ENCODE measurements at places on chromosomes 12 and 14.

DNA sequence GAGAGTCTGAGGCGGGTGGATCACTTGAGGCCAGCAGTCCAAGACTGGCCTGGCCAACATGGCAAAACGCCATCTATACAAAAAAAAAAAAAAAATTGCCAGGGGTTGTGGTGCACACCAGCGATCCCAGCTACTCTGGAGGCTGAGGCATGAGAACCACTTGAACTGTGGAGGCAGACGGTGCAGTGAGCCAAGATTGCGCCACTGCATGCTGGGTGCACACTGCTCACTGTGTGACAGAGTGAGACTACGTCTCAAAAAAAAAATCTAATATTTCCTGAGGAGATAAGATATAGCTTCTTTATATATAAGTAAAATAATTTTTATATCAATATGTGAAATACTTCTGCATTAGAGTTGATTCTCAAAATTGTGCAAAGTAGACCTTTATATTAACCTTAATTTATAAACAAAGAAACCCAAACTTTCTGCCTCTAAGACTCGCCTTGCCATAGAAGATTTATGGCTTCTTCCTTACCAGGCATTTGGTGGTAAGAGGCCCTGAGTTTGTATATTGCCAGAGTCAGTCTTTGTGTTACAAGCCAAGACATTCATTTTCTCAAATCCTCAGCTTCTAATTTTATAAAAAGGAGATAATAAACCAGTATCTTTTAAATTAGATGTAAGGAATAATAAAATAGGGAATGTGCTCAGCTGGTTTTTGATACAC, 1226.7 kb downstream of the FLRT2 start:
- DNase-seq: no peak

- no peak for DNase-seq
Observed at GRCh38 chr12:89384050-89384758, 31.9 kb upstream of the DUSP6 start.

DNA sequence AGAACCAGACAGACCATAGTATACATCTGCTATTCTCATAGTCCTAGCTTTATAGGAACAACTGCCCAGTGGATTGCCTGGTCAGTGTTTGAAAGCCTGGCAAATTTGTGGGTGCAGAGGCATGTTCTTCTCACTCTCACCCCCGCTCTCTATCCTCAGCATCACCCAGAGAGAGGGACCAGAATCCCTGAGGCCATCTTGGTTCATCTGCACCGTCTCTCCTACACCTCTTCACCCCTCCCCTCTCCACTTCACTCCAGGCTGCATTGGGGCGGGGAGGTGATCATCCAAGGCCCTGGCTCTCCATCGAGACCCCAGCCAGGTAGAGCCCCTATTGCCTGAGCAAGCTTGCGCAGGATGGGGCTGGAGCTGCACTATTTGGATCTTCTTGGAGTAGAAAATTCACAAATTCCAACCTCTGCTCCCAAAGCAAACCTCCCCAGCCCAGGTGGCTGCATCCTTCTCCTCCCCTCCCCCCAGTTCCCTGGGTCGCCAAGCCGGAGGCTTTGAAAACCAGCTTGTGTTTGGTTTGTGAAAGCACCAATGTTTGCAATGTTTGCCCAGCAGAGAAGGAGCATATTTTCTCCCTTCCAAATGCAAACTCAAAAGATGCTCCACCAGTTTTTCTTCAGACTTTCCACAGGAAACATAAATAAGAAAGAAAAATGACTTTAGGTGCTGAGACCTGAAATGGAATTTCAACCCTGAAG, 18.6 kb upstream of the COL2A1 start:
- no peak for DNase-seq

DNA sequence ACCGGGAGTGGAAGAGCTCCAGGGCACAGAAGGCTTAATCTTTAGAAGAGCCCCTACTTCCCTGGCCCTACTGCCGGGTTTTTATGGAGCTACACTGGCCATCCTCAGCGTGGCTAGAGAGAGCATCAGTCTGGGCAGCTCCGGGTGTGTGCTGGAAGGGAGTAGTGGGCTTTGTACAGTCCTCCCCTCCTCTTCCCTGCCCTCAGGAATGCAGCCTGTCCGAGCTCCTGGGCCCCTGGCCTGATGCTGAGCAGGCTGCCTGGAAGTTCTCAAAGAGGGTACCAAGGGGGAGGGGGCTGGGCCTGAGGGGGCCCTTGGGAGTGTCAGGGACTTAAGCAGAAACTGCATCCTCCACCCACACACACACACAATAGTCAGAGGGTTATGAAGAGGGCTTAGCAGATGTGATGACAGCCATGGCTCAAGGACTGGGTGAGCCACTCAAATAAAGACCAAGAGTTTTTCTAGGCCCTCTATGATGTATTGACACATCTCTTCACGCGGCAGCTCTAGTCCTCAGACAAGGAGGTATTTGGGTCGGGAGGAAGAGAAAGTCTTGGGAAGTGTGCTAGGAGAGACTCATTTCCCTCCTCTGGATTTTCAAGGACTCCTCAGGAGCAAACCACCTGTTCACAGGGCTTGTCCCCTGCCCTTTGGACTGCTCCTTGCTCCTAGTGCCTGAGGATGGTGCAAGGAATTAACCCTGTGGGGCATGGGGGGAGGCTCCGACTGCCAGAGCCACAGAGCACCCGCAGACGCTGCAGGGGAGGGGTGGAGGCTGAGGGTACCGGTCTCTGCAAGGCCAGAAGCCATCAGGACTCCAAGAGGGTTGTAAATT, 16.5 kb upstream of the FIGNL2 start:
- DNase-seq: no peak

GRCh38 chr14:93114068-93114710, 1.5 kb downstream of the ITPK1 start:
- DNase-seq: no peak

DNA sequence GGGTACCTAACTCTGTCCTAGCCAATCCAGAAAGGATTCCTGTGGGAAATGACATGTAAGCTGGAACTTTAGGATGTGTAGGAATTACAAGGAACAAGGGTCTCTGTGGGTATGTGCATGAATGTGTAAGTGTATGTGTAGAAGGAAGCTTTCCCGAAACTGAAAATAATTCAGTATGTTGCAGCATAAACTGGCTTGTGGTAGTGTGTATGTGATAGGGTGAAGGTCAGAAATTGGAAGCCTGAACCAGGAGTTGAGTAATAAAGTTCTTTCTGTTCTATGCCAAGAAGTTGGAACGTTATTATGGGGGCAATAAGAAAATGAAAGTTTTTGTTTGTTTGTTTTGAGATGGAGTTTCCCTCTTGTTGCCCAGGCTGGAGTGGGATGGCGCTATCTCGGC, 323.1 kb upstream of the KITLG start:
- DNase-seq: no peak

DNA sequence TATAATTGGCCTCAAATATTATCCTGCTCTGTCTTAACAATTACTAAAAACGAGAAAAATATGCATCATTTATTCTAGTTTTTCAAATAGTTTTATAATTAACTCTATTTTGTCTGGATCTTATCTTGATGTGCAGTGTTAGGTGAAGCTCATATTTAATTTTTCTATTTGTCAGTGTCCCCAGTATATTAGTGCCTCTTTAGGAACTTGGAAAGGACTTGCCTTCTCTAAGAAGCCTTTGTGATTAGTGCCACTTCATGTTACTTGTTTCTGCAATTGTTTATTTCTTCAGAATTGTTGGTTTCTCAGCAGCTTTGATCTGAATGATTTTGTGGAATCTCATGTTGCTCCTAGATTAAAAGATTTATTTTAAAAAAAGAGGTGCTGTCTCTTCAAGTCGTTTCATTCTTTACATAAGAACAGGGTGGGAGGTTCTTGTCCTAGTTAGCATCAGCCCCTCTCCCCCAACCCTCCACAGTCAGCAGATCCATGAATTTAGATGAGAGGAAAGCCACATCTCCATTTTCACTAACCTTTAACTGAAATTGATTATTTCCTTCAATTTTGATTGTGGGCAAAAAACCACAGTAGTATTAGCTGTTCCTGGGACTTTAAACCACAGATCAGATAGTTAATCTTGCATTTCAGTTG, 434.4 kb downstream of the RAD51B start:
- DNase-seq: no peak

GRCh38 chr12:122891661-122892525, 4.0 kb downstream of the VPS37B start:
- DNase-seq: no peak

GRCh38 chr12:3681595-3682061, 71.3 kb downstream of the CRACR2A start:
- DNase-seq: no peak

GRCh38 chr12:92096346-92097136, 49.1 kb downstream of the BTG1 start:
- no peak for DNase-seq

DNA sequence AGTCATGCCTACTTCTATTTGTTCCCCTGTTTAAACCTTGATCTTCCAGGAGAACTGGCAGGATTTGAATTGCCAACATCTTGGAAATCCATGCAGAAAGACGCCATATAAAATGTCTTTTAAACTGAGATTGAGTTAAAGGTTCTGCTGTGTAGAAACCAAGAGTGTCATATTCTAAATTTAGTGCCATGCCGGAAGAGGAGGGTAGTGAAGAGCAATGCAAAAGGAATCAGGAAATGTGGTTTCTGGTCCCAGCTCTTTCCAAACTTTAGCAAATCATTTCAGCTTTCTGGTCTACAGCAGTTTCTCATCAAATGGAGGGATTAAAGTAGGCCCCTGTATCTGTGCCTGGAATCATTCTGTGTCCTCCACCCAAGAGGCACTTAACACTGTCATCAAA, 85.7 kb downstream of the BTG1 start:
- no peak for DNase-seq

- no peak for DNase-seq
Observed at GRCh38 chr12:15858353-15858752, 23.8 kb upstream of the STRAP start.

- DNase-seq: peak; percentile 58
Observed at GRCh38 chr12:7609495-7609894, 56.2 kb downstream of the APOBEC1 start.

DNA sequence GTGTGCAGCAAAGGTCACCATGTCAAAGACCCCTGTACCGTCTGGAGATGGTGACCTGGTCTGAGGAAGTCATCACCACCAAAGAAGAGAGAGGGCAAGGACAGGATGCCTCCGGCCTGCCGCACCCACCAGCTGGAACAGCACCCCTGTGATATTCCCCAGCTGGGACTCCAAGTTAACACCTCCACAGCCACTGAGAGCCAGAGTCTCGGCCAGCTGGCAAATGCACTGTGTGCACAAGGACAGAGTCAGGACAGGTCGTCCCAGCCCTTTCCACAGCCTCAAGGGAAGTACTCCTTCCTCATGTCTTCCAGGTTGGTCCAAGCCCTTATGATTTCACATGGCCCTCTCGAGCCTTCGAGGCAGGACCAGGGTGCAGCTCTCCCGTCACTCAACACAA, 19.3 kb upstream of the FKBP4 start:
- no peak for DNase-seq

DNA sequence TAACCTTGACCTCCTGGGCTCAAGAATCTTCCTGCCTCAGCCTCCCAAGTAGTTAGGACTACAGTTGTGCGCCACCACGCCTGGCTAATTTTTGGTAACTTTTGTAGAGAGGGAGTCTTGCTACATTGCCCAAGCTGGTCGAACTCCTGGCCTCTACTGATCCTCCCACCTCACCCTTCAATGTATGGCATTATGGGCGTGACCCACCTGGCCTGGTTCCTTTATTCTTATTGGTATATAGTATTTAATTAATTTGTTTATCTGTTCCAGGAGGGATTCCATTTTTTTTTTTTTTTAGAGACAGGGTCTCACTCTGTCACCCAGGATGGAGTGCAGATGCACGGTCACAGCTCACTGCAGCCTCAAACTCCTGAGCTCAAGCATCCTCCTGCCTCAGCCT, 40.9 kb upstream of the EAPP start:
- no peak for DNase-seq

GRCh38 chr12:79689061-79689476, 1.7 kb downstream of the PAWR start:
- no peak for DNase-seq

DNA sequence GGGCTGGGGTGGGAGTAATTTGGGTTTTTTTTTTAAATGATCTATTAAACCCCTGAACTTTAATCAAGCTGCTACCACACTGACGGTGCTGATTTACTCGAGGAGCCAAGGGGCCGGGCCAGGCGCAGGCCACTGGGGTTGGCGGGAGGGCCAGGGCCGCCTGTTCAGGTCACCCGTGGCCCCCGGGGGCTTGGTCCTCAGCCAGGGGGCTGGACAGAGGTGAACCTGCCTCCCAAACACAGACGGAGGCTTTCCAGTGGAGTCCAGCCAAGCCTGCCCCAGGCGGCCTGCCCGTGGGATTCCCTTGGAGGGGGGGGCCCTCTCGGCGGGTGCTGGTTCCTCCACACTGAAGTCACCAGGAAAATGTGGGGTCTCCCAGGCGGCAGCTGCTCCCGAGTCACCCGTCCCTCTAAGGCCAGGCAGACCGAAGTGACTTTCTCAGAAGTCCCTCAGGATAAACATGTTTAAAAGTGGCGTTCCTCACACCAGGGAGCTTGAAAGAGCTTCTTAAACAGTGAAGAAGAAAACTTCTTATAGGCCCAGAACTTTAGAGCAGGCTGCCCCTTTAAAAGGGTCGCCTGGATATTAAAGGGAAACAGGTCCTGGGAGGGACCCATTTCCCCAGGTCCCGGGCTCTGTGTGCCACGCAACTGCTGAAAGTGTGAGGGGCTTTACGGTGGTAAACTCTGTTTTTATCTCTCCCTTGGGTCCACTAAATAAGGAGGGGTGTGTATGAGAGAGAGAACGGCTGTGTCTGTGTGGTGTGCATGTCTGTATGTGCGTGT, 167.2 kb upstream of the GSC start:
- no peak for DNase-seq

DNA sequence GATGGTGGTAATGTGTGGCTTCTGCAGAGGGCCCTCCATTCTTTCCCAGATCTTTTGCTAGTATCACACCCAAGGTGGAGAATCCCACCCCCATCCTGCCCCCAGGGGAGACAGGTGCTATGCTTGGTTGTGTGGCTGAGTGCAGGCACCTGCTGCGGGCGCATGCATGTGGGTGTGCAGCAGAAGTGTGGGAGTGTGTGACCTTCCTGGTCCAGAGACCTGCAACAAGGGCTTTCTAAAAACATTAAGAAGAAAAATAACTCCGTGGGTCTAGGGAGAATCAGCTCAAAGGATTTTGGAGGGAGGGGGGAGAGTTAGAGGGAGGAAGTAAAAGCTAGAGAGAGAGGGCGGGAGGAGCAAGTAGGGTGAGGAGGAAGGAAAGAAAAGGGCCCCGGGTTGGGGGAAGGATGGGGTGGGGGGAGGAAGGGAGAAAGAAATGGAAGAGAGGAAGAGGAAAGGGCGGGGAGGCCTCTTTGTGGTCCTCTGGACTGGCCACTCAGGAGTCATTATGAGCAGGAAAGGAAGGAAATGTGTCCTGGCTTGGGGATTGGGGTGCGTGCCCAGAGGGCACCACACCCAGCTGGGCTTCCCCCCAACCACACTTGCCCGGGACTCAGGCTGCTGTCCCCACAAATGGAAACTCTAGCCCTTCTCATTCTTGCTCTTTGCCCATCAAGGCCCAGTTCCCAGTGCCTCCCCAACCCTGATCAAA, 3.1 kb upstream of the FIGNL2 start:
- DNase-seq: peak; percentile 69
